ENCODE measurements at places on chromosomes 7 and 10.

- no peak for DNase-seq
Measured at GRCh38 chr7:87933605-87933952, 472 bp upstream of the ADAM22 start.

DNA sequence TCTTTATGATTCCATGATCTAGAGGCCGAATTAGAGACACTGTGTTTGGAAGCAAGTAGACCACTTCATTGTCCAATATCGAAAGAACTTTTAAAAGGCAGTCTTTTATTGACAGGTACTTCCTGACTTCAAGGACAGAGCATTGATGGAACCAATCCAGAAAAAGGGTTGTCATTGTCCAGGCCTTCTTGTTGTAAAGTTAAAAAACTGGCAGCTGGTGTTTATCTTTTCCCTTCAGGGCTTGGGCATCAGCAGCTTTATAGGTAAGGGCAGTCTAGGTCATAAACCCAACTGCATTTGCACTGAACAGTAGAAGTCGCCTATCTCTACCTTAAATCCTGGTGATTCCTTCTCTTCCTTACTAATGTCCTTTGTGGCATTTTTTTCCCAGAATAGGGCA, 95.6 kb downstream of the ST7 start:
- DNase-seq: no peak

DNA sequence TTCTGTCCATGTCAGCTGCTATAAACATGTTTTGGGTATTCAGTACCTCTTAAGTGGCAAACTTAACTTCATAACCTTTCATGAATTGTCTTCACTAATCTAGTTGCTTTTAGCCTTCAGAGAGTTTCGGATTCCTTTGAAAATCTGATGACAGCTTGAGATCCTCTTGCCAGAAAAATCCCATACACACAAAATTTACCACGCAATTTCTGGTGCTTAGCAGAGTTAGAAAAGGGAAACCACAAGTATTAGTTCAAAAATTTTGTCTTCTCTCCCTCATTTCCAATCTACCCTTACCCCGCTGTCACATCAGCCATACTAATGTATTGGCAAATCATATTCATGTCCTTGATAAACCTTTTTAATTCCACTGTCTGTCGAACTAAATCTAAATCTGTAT, 72.7 kb upstream of the TMEM106B start:
- peak; percentile 11 for DNase-seq

DNA sequence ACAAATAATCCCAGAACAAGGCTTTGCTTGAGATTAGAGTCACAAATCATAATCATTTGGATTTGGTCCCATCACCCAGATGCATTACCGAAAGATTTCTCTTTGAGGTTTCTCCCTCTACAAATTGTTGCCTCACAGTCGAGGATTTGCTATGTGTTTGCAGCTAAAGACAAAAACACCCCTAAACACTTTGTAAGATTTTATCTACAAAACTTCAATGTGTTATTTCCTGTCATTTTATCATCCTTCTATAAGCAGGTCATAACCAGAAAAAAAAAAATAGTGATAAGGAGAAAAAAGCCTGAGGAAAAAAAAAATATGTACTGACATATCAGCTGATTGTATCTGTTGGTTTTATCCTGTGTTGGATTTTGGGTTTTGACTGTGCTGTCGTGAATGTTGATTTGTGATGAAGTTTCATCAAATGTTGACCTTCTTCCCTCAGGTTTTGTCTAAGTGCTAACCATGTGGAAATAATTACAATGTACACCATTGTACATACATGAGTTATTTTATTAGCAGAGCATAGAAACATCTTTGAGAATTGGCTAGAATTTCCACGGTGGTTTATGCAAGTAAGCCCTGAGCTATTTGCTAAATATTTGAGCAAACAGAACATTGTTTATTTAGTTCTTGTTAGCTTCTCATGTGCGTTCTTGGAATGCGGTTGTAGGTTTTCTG, 274.4 kb downstream of the NEBL start:
- DNase-seq: no peak

- DNase-seq: no peak
Measured at GRCh38 chr7:20959281-20959680, 172.6 kb upstream of the SP8 start.

DNA sequence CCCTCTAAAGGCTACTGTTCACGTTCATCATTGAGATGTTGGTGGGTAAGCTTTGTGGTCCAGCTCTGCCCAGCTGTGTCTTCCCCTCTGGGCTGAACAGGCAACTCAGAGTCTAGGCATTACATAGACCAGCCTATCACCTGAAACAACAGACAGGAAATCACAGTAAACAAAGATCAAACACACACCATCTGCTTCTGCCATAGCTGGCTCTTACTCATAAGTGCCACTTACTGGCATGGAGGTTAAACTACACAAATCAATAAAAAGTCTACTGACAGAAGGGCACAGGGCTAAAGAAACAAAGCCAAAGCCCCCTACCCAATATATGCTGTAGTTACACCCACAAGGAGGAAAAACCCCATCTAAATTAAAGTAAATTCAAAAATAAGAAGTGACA, 35.0 kb downstream of the SEPTIN14 start:
- no peak for DNase-seq

- DNase-seq: peak; percentile 29
Measured at GRCh38 chr10:76735866-76736265, 901.7 kb downstream of the KCNMA1 start.

- no peak for DNase-seq
Measured at GRCh38 chr7:48839108-48839507, 85.2 kb upstream of the CDC14C start.

GRCh38 chr7:13050703-13051102, 363.3 kb downstream of the ARL4A start:
- DNase-seq: no peak

DNA sequence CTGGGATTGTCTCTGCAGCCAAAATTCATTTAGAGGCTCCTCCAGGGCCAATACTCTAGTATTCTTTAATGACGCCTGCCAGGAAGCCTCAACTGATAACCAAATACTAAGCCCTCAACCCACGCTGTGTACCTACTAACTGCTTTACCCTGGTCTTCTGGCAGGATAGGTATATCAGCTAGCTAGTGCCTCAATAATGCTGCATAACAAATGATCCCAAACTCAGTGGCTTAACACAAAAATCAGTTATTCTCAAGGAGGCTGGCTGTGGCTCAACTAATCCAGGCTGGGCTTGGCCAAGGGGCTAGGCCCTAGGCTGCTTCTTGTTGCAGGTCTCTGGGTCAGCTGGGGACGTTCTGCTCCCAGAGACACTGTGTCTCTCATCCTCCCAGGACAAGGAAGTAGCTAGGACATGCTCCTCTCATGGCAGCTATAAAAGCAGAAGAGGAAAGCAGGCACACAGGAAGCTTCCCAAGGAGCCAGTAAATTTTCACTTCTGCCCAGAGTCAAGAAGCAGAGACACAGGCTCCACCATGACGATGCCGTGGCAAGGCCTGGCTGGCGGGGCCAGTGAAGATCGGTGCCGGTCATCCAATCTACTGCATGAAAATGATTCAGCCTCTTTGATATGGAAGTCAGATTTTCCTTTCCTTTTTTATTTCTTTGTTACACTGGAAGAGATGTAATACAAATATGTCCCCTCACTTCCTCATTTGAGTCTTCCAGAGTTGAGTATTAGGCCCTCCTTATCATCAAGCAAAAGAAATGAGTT, 28.6 kb upstream of the COL13A1 start:
- no peak for DNase-seq

DNA sequence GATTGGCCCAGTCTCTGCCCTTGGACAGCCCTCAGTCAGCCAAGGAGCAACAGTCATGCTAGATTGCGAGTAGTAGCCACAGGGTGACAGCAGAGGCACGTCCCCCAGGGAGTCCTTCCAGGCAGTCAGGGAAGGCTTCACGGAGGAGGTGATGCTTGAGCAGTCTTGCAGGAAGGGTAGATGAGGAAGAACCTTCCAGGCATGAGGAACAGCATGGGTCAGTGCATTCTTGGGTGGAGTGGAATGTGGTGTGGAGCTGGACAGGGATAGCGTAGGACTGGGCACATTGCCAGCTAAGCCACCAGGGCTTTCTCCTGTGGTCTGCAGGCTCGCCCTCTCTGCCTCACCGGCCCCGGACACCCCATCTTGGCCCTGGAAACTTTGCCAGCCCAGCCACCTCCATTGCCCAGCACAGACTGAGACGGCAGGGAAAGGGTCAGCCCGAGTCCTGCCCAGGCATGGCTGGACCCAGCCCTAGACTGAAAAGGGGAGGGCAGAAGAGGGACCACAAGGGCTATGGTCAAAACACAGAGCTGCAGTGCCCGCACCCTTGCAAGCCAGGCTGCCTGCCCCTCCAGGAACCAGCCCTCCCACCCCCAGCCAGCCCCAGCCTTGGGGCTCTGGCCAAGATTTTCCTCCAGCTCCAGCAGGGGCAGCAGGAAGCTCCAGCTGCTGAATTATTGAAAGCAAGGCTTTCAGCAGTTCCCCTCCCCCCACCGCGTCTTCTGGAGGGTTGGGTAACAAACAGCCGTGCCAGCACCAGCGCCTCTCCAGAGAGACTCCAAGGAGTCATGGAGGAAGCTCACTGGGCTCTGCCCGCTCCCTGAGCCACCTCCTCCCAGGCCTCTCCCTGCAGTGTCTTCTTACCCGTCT, 18.7 kb downstream of the SRRM3 start:
- DNase-seq: no peak

GRCh38 chr7:70321016-70321590, 722.8 kb downstream of the AUTS2 start:
- DNase-seq: no peak

DNA sequence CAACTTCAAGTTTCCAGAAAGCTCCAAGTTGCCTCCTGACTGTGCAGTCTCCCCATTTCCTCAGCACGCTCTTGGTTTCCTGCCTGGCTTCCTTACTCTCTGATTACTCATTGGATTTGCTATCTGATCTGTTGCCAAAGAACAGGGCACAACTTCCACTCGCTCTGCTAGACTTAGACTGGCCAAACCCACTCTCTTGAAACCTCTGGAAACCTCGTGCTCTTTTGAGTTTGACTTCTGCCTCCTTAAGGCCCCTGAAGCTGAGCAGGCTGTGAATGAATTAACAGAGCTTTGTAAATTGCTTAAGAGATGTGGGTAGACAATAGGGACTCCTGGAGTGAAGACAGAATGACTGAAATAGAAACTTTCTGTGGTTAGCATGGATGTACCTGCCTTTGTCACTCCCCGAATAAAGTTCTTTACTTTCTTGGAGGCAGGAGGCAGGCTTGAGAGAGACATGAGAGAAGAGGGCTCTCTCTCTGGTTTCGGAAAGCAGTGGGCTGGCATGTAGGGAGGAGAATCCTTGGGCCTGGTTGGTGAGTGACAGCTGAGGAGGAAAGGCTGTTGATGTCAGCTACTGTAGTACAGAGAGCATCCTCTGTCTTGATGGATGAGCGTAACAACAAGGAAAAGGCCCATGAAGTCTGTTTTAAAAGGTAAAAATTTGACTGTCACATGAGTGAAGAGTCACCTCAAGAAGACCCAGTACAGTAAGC, 70.8 kb downstream of the CHN2 start:
- no peak for DNase-seq

DNA sequence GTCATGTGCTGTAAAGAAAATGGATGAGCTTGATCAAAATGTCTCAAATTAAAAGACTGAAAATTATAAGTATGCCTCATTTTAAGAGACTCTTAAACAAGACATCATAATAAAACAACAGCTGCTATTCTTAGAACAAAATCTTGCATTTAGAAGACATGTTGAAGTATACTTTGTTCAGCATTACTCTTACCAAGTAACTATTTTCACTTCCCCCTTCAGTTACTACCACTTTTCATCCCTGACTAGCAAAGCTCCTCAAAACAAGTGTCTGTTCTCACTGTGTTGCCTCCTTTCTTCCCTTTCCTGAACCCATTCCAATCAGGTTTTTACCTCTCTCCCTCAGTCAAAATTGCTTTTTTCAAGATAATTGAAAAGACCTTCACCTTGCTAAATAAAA, 31.6 kb downstream of the ELAPOR2 start:
- DNase-seq: no peak

DNA sequence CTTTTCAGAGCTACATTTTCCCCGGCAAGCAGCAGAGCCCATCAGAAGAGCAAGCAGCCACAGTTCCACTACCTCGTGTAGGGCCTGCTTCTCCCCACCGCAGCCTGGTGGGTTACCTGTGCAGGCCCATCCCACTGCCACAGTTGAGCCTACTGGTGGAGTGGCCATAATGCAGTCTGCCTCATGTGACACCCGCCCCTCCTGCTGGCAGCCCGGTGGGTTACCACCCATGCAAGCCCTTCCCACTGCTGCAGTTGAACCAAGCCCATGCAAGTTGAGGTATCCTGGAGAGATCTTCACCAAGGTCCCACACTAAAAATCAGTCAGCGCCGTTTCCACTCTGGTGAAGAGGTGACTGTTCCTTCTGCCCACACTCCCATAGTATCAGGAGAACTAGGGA, 32.1 kb upstream of the CNNM1 start:
- DNase-seq: no peak

- DNase-seq: no peak
Measured at GRCh38 chr10:6002809-6003510, 25.6 kb upstream of the IL15RA start.

DNA sequence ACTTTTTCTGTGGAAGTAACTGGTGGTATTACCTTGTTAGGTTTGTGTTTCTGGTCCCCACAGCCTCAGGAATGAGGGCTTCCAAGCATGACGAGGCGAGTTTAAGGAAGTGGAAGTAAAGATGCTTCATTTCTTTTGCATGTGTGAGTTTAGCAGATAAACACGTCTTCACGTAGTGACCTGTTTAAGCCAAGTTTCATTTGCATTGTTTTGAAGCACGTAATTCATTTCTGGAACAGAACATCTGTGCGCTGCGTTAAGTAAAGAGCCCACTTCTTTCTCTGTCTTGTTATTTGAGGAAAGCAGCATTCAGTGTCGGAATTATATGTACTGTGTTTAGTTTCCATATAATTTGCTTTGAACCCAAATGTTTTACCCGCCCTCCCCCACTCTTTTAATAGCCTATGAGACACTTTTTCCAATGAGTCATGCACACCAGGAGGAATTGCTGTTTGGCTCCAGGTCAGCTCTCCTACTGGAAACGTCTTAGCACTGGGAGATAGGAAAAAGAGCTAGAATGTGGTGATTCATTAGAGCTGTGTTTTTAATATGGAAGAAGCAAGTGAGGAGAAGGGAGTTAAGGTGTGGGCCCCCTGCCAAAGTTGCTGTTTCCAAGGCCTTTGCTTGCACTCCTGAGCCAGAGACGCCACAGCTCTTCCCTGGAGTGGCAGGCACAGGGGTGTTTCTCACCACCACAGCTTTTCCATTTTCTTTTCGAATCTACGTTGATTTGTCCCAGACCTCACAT, 36.7 kb downstream of the BTBD16 start:
- no peak for DNase-seq

Data from putamen (tissue), 1 donor.